ENCODE measurements at places on chromosomes 5 and 9. TPM values are rescaled to one million over a fixed set of nuclear protein-coding genes. Genes with fewer than 3 reads are reported as not detected.

DNA sequence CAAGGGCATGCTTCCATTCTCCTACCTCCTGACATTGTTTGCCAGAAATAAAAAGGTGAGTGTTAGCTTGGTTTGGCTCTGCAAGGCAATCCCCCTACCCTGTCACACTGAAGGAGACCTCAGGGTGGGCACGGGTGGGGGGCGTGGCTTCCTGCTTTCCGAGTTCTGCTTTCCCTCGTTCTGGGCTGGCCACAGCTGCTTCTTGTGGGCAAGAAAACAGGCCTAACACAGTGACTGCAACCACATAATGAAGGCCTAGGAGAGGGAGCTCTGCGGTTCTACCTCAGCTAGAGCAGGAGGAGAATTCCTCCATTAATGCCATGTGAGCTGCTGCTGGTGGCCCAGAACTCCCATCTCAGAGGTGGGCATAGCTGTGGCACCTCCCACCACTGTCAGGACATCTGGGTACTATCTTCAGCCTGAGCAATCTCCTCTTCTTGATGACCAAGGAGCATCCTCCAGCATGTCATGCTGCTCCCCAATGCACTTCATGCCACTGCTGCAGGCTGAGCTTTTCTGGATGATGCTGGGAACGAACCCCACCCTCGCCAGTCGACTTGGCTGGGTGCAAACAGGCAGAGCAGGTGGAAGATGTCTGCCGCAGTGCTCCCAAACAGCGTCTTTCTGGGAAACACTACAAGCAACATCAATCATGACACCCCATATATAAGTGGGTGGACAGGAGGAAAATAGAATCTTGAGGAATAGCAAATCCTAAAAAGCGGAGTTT, 139.5 kb upstream of the RAPGEF1 start:
- no peak for DNase-seq

- no peak for DNase-seq
Observed at GRCh38 chr5:124342584-124342983, 403.9 kb downstream of the ZNF608 start.

GRCh38 chr9:73805853-73806458, 654.3 kb downstream of the ANXA1 start:
- no peak for DNase-seq

DNA sequence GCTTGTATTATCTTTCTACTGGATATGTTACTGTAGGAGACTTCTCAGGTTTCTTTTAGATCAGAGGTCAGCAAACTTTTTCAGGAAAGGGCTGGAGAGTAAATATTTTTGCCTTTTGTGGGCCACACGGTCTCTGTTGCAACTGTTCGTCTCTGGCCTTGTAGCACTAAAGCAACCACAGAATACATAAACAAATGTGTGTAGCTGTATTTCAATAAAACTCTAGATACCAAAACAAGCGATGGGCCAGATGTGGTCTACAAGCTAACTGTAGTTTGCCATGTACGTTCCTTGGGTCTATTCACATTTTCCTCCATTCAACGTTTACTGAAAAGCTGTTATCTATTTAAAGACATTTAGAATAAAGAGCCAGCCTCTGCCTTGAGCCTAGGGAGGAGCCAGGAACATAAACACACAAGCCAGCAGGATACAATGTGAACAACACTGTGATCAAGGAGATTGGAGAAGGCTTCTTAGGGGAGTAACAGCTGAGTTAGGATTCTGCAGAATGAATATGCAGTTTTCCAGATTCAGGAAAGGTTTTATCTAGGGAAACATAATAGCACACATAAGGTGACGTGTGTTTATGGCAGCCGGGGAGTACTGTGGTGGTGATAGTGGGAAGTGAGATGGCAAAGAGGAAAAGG, 33.0 kb upstream of the HOMER1 start:
- DNase-seq = no peak

C9orf50 gene
- total RNA-seq = 0.22 TPM

DNA sequence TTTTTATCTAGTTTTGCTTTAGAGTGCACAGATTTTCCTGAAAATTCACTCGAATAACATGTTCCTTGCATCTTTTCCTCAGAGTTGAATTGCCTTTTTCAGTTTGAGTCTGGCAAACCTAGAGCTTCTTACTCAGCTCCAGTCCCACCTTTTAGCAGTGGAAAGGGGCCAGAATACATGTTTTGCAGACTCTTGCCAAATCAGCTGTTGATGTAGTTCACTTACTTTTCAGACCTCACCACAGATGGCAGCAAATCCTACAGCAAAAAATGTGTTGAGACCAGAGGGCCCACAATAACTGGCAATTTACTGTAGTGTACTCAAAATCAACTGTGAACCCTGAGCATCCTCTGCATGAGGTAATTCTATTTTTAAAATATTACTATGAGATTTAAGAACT, 545.2 kb upstream of the ACO1 start:
- no peak for DNase-seq

MAP1B gene
- total RNA-seq = 217 TPM

- DNase-seq = no peak
Observed at GRCh38 chr5:135835766-135836165, 1.3 kb downstream of the SLC25A48 start.

- DNase-seq = no peak
Observed at GRCh38 chr9:20601292-20601691, 21.0 kb downstream of the MLLT3 start.

DNA sequence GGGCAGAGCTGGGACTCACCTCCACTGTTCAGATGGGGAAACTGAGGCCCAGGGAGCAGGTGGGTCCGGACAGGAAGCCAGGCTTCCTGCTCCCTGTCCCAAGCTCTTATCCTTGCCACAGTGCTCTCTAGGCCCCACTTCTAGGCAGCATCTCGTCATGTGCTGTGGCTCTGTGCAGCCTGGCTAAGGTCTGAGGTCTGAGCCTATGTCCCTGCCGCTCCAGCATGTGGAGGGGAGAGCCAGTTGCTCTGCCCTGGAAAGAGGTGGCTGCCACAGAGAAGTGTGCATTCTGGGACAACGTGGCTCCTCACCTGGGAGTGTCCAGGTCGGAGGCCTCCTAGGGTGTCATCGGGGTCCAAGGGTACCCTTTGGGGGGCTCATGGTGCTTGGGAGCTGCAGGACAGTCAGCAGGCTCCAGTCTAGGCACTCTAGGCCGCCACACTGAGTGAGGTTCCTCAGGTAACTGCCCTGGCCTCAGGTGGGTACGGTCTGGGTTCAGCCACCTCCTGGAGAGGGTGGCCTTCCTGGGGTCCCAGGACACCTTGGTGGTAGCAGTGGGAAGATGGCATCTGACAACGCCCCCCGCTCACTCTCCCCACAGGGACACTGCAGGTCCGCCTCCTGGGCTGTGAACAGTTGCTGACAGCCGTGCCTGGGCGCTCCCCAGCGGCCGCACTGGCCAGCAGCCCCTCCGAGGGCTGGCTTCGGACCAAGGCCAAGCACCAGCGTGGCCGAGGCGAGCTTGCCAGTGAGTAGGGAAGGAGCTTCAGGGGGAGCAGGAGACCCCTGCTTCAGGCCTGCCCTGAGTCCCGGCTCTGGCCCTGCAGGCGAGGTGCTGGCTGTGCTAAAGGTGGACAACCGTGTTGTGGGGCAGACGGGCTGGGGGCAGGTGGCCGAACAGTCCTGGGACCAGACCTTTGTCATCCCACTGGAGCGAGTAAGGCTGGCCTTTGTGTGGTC, 10.4 kb downstream of the PKN3 start:
- DNase-seq = no peak

GRCh38 chr9:123796094-123796493, 133.8 kb downstream of the DENND1A start:
- DNase-seq = no peak

N4BP3 gene
- 2.0 TPM for total RNA-seq

CBY3 gene
- total RNA-seq = not detected

IFNA13 gene
- total RNA-seq = not detected
